ENCODE measurements at places on chromosomes 1 and 21. TPM values are rescaled to one million over a fixed set of nuclear protein-coding genes. Genes with fewer than 3 reads are reported as not detected.

The OR6K3 gene
- not detected for total RNA-seq

The DIO1 gene
- total RNA-seq, result not detected

The JMJD4 gene
- 22.8 TPM for total RNA-seq

The OLFM3 gene
- total RNA-seq, result not detected

The RIPK4 gene
- total RNA-seq, result 17.7 TPM

The HMCN1 gene
- total RNA-seq, result 45.9 TPM

The GBP5 gene
- 2.4 TPM for total RNA-seq

The SH3BGRL3 gene
- 81.5 TPM for total RNA-seq

The NPPA gene
- total RNA-seq, result not detected

The F5 gene
- total RNA-seq, result 1.4 TPM

The PAFAH2 gene
- total RNA-seq, result 8.0 TPM

The PKLR gene
- total RNA-seq, result not detected

The AGMAT gene
- 0.24 TPM for total RNA-seq

The AHDC1 gene
- total RNA-seq, result 7.7 TPM

The ARMH1 gene
- total RNA-seq, result 2.4 TPM

The ZNF683 gene
- not detected for total RNA-seq

The LIX1L gene
- total RNA-seq, result 15.4 TPM

The AADACL3 gene
- not detected for total RNA-seq

The SMG7 gene
- 32.7 TPM for total RNA-seq

The LENEP gene
- not detected for total RNA-seq

The DENND2D gene
- 19.5 TPM for total RNA-seq

The SH2D5 gene
- total RNA-seq, result 5.8 TPM

The NES gene
- 22.3 TPM for total RNA-seq

The WNT4 gene
- total RNA-seq, result not detected

The ERG gene
- total RNA-seq, result 10.7 TPM

The GUCA2B gene
- total RNA-seq, result not detected

The PTCH2 gene
- 0.60 TPM for total RNA-seq

The FAM72A gene
- total RNA-seq, result 8.4 TPM

The OR2L5 gene
- total RNA-seq, result not detected

The PI4KB gene
- 88.0 TPM for total RNA-seq

The FAM72C gene
- total RNA-seq, result not detected

The AJAP1 gene
- total RNA-seq, result 0.06 TPM

The LDLRAD1 gene
- total RNA-seq, result not detected

The USP48 gene
- total RNA-seq, result 49.8 TPM

The NEGR1 gene
- 29.9 TPM for total RNA-seq

The IVL gene
- not detected for total RNA-seq

Measured in omental fat pad (tissue), 4 donors.